Activated CD8-positive, alpha-beta memory T cell treated with anti-CD3 and anti-CD28 coated beads for 1 hour (primary cell): ENCODE measurements at places on chromosomes 3 and 15.

GRCh38 chr15:55562601-55563000 lies 25.5 kb downstream of the PYGO1 start:
- no peak for DNase-seq

DNA sequence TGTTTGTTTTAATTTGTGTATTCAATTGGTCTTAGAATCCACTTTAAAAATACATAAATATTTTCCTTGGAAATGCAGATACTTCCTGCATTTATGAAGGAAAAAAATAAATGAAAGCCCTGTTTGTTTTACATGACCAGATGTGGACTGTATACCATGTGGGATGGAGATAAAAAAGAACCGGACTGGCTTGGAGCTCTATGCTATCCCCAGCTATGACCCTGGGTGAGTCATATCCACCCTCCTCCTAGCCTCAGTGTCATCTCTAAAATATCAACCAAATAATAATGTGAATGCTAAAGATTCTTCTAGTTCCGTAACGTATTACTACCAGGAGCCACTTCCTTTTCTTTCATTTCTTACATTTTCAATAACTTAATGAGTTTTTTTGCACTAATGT lies 44.5 kb upstream of the PDZRN3 start:
- no peak for DNase-seq

DNA sequence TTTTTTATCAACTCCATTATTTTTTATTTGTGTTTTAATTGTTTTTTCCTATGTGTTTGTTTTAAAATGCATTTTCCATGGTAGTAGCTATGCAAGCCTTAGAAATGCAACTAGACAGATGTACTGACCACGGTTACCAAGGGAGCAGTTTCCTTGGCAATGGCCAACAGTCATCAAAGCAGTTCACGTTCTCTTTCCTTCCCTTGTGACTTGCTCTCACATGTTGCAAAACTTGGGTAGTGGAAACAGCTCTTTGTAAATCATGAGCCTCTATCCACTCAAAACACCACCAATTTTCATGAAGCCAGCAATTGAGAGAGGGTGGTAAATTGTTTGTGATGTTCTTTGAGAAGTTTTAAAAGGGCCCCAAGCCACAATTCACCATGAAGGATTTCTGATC lies 499.4 kb upstream of the MDFIC2 start:
- no peak for DNase-seq

GRCh38 chr15:94026458-94027304 lies 204.7 kb upstream of the MCTP2 start:
- DNase-seq, result no peak

DNA sequence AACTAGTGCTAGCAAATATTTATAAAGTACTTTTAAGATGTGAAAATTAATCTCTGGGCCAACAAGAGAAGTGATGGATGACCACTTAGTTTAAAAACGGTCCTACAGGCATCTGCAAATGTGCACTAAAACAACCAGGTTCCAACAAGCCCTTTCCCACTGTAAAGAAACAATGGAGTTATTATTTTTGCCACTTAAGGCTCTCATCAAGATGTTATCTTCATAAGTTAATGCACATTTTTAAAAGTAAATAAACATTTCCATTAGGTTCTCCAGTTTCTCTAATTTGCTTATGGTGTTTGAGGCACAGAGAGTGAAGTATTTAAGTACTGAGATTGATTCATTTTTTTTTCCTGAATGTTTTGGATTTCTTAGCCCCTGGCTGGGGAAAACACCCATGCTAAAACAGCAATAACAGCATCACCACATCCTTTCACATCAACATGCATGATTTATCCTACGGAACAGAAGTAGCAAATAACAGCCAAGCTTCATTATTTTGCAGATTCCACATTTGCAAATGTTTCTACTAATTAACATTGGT lies 20.8 kb downstream of the ABI3BP start:
- DNase-seq, result no peak

DNA sequence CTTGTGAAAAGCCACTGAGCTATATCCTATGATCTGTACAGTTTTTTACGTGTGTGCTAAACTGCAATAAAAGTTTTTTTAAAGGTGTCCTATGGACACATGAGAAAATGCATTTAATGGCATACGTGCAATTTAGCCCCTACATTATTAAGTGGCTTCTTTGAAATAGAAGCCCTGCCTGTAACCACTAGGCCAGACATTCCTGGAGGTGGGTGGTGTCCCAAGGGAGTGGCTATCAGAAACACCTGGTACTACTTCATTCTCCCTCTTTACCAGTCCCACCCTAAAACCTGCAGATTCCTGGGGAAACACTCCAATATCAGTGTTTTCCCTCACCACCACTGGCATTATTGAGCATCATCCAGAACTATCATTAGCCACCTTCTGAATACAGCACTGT lies 100.0 kb downstream of the OXNAD1 start:
- DNase-seq, result no peak

DNA sequence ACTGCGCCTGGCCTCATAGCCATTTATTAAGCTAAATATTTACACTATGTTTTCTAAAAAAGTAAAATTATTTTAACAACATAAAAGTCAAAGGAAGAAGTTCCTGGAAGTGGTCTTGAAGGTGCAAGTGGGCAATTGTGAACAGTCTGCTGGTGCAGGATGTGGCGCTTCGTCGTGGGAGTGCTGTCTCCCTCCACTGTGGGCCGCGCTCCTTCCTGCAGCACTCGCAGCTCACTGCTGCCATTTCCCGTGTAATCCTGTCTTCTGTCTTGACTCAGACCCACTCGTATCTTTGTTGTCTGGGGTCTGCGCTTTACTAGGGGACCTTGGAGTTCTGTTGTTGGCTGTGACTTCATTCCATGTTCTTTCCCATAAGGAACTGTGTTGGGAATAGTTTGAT lies 56.3 kb downstream of the APBA2 start:
- DNase-seq, result peak; percentile 24

- DNase-seq, result no peak
These were observed 1274.4 kb upstream of the EPHA6 start for GRCh38 chr3:95539950-95540483.

DNA sequence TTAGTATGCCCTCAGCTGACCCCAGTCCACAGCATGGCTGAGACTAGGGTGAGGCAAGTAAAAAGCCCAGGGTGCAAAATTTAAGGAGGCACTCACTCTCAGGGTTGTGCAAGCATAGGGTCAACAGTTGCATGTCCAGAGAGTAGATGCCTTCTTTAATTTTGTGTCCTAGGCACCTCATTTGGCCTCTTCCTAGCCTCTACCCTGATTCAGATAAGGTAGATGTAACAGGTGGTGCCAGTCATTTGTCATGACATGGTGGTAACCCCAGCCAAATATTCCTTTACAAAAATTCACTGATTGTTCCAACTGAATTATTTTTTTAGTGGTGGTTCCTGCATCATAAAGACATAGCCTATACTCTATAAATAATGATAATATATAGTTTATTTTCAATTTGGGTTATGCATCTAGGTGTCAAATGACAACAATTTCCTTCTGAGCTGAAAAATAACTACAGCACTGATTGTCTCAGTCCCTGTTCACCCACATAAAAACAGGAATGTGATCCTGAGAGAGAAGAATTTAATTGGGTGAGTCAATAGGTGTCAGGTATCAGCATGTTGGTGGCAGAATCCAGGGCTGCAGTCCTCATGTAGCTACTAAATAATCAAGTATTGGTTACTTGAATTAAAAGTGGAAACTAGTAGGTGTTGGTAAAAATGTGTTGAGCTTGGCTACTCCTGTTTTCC lies 44.2 kb upstream of the TIPARP start:
- no peak for DNase-seq

DNA sequence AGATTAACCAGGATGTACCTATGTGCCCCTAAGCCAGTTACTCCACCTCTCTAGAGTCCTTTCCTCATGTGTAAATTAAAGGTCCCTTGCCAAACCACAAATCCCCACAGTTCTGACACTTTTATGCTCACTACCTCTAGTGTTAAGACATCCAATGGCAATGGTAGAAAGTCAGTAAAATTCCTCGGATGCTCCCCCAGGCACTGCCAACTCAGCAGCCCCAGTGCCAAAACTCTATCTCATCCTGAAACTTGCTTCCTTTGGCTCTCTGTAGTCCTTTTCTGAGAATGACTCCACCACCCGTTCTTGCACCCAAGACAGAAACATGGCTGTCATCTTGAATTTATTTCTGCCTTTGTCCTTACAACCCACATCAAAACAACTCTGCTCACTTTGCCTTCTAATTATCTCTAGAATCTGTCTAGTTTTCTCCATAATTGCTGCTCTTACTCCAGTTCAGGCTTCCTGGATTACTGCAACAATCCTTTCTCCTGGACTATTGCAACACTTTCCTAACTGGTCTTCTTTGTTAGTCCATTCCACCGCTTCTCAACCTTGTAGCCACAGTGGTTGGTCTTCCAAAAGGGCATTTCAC lies 41.6 kb downstream of the MB21D2 start:
- DNase-seq, result no peak

- DNase-seq, result no peak
These were observed 52.6 kb downstream of the NMD3 start for GRCh38 chr3:161273589-161274218.

- no peak for DNase-seq
These were observed 98.0 kb downstream of the KCNAB1 start for GRCh38 chr3:156218353-156218744.

DNA sequence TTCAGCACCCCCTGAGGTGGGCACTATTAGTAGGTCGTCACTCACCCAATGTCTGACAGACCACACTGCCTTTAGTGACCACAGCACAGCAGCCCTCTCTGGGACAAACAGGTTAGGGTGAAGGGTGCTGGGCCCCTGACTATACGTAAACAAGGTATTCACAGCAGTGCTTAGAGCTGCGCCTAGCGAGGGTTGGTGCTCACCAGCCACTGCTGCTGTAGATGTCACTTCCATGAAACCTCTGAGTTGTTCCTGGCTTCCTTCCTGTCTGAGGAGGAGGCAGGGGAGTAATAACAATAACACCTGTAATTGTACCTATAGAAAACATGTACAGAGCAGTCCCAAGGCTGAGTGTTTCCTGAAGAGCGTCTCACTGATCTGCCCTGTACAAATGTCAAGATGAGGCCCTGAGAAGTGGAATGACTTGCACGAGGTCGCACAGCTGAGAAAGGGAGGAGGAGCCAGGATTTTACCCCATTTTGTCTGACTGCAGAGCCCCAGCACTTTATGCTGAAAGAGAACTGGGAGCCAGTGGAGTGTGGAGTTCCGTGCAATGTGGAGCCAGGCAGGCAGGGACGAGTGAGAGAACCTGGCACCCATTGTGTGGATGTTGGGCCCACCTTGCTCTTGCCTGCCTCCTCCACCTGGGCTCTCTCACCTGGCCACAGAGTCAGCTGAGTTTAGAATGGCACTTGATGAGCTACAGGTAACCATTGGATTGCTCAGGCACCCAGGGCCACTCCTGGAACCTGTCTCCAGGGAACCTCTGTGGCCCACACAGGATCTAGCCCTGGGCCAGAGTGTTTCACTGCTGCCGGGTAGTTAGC lies 93.8 kb downstream of the DNAJB8 start:
- DNase-seq, result no peak

GRCh38 chr3:127461286-127461910 lies 129.1 kb downstream of the TPRA1 start:
- no peak for DNase-seq

DNA sequence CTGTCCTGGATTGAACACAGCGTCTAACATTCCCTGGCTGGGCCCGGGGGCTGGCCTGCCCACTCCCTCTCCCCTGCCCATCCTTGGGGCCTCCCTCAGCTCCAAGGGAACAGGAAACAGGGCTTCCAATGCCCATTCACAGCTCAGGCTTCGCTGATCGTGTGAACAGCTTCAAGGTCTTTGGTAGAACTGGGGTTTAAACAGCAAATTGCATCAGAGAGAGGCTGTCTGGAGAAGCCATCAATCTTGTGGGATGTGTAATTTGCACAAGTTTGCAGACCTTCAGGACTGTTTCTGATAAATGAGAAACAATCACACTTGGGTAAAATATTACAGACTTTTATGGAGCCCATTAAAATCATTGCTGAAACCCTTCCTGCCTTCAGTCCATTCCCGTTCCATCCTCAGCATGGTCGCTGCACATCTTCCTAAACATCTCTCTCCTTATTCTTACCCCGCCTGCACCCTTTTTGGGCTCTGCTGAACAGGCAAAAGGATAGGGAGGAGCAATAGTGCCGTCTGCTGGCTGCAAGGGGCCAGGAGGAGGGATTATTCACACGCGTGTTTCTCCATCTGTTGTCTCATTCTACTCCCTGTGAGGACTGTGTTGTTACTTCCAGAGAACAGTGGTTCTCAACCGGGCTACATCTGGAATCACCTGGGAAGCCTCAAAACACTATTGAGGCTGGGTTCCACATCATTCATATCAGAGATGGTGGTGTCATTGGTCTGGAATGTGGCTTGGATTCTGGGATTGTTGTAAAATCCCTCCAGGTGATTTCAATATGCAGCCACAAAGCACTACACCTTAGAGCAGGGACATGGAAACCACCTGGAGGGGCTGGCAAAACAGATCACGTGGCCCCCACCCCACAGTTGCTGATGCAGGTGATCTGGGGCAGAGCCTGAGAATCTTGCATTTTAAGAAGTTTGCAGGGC lies 116.3 kb downstream of the CLSTN2 start:
- DNase-seq, result no peak

- no peak for DNase-seq
These were observed 12.3 kb upstream of the DNAH1 start for GRCh38 chr3:52303811-52304210.

- no peak for DNase-seq
These were observed 127.0 kb upstream of the CCDC54 start for GRCh38 chr3:107250221-107250620.

DNA sequence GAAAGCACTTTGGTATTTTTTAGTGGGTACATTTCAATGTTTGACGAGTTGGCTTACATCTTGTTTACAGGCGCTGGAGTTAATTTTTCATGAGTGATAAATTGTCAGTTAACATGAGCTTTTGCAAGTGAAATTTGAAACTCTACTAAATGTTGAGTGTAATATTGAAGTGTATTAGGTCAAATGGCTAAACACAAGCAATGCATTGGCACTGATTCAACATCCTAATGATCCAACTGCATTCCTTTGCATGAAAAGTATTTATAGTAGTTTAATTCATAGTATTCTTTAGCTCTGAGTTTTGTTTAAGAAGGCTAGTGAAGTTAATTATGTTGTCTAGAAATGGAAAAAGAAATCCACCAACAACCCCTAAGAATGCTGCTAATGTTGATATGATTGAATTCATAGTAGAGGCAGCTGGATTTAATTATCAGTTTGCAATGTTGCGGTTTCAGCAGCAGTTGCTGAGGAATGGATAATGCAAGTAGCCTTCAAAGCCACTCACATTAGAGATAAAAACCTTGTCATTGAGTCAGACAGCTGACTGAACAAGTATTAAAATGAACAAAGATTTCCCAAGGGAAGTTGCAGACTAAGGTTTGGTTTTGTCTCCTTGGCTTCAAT lies 245.6 kb upstream of the GOLIM4 start:
- no peak for DNase-seq

GRCh38 chr15:96421178-96421601 lies 90.7 kb downstream of the NR2F2 start:
- DNase-seq, result no peak

DNA sequence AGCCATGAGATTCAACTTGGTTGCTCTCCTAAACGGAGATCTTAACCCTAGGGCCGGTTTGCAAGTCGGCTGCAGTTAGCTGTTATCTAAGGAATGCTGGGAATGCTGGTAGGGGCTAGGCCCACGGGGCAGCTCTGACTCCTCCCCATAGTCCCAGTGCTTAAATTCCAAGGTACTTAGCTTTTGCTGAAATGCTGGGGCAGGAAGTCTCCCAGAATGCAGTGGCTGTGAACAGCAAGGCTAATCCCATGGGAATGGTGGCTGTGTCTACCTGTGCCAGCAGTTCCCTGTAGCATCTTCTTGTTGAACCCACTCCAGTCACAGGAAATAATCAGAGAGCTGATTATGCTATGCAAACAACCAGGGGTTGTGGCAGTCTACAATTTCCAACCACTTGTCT lies 102.5 kb upstream of the TJP1 start:
- DNase-seq, result no peak

- DNase-seq, result no peak
These were observed 127.4 kb upstream of the MLF1 start for GRCh38 chr3:158443632-158444031.
